CD4-positive, alpha-beta T cell treated with Interleukin-15 for 1 hour (primary cell): ENCODE measurements at places on chromosomes 2 and 18.

- DNase-seq, result no peak
Observed at GRCh38 chr2:239443666-239444567, 43.1 kb upstream of the HDAC4 start.

- DNase-seq, result no peak
Observed at GRCh38 chr2:14675489-14675888, 43.0 kb downstream of the LRATD1 start.

DNA sequence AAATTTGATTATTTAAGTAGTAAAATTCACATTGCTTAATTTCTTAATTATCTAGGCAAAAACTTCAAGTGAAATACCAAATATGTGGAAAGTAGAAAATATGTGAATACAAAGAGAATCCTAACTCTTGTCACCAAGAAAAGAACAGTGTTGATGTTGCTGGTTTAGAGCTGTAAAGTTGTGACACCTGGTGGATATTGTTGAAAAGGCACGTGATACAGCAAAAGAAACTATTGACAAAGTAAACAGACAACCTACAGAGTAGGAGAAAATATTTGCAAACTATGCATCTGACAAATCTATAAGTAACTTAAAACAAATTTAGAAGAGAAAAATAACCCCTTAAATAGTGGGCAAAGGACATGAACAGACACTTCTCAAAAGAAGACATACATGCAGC, 25.6 kb upstream of the ZC3H15 start:
- no peak for DNase-seq

- no peak for DNase-seq
Observed at GRCh38 chr2:5519286-5519685, 172.9 kb upstream of the SOX11 start.

DNA sequence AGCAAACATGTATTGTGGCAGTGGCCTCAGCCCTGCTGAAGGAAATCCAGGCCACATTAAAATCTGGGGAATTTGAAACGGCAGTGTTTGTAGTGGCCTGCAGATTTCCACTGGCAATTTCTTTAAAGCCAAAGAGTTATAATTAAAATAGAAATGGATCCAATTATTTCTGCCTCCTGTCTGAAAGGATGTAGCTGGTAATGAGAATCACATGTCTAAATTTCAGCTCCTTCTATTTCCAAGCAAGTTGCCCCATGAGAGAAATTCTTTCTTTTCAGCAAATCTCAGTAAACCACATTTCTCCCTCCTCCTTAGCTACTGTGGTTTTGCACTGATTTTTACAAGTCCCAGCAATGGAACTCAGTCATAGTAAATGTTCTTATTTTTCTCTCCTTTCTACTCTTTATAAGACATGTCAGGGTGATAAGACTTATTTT, 55.4 kb upstream of the ZNF396 start:
- no peak for DNase-seq

- no peak for DNase-seq
Observed at GRCh38 chr2:133459590-133459989, 108.7 kb downstream of the NCKAP5 start.
